ENCODE measurements at places on chromosomes 11 and 22.

DNA sequence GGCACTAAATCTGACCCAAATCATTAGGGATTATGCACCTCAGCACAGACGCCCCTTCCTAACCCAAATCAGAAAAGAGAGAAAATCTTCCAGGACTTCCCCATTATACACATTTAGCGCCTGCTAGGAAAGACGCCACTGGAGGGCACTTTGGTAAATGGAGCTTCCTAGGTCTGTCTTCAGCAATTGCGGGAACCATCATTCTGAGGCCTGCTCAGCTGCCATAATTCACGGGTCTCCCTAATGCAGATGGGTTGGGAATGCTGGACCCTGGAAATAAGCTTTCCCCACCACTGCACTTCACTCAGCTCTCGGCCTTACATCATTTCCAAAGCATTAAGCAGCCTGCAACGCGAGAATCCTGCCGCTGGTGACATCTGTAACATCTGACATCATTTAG is 86.2 kb upstream of the OPCML start:
- no peak for DNase-seq

GRCh38 chr22:49491221-49491635 is 336.4 kb downstream of the BRD1 start:
- DNase-seq: no peak

- DNase-seq: no peak
Measured at GRCh38 chr11:125994509-125994908, 48.7 kb downstream of the VSIG10L2 start.

DNA sequence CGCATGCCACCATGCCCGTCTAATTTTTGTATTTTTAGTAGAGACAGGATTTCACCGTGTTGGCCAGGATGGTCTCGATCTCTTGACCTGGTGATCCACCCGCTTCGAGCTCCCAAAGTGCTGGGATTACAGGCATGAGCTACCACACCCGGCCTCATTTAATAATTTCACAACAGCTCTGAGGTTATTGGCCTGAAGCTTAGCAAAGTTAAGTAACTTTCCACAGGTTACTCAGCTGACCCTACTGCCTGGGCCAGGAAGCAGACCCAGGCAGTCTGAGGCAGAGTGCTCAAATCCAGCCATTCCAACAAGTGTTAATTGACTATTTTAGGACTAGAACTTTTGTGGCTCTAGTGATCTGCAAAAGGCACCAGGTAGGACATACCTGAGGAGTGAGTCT is 52.2 kb upstream of the L3MBTL2 start:
- DNase-seq: no peak

GRCh38 chr11:119421941-119422808 is 797 bp downstream of the THY1 start:
- peak; percentile 51 for DNase-seq

DNA sequence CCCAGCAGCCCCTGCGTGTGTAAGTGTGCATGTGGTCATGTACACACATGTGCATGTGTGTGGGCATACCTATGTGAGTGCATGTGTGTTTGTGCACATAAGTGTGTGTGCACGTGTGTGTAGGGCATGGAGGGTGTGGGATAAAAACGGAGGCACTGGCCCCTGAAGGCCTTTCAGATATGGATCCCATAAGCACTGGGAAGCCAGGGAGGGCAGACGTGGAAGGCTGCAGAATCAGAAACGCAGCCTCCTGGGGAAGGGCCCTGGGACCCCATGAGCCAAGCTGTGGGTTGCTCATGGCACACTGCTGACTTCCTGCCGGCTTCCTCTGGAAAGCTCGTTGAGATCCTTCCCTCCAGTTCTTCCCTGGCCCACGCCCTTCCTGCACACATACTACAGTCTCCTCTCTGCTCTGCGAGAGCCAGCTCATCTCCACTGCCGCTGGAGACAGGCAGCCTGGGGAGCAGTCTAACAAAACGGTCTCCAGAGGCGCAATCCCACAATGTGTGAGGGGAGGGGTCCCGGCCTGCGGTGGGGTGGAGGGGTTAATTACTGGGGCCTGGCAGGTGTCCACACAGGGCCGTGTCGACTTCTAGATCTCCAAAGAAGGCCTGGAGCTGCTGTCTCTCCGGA is 435.2 kb upstream of the B3GAT1 start:
- DNase-seq: no peak

GRCh38 chr11:92384802-92385201 is 160.2 kb downstream of the FAT3 start:
- DNase-seq: no peak

- no peak for DNase-seq
Measured at GRCh38 chr11:13114566-13115379, 105.7 kb downstream of the RASSF10 start.

DNA sequence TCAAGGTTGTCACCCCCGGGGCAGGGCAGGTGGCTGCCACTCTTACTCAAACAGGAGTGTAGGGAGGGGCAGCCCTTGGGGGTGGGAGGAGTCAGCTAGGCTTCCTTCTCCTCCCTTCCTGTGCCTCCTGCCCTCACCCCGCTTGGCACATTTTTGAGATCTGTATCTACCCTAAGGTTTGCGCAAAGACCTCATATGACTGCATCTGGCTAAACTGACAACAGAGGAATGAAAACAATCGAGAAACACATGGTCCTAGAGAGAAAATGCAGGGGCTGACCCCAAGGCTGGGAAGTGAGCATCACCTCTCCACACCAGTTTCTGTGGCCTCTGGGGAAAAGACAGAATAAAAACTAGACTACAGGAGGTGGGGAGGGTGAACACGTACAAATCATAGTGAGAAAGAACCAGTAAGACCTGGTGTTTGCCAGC is 28.1 kb downstream of the IGSF9B start:
- DNase-seq: no peak

DNA sequence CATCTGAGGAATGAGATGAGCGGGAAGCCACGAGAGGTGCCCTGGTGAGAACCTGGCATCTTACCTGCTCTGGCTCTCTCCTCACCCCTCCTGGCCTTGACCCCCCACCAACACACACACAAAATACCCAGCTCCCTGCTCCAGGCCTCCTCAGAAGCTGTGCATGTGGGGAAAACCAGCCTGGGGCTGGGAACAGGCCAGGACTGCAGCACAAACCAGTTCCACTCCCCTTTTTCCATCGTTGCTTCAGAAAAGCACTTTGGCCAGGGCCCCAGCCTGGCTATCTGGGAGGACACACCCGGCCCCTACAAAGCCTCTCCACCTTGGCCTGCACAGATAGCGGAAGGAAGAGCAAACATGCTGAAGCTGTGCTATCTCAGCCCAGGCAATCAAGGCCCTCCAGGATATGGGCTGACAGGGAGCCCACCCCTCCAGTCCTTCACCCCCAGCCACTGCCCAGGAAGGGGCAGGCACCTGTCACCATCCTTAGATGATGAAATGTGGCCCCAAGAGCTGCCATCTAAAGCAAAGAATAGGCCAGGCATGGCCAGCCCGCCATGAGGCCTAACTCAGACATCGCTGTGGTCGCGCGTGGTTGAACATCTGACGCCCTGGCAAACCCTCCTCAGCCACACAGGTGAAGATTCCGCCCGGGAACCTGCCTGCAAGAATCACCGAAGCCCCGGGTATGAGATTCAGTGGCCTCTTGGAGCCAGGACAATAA is 35.4 kb downstream of the PISD start:
- no peak for DNase-seq

GRCh38 chr11:115765803-115766239 is 261.6 kb upstream of the CADM1 start:
- peak; percentile 12 for DNase-seq

Measured in ELR (cell line).